ENCODE measurements at places on chromosomes 13 and 19. TPM values are rescaled to one million over a fixed set of nuclear protein-coding genes. Genes with fewer than 3 reads are reported as not detected.

GRCh38 chr13:79585033-79585432 is 104.1 kb downstream of the NDFIP2 start:
- H3K27ac ChIP-seq: no peak overlapping the region
- peaks cover 4% of the 10 kb centered on the region for H3K27me3 ChIP-seq
- no peaks in the 10 kb centered on the region for H3K36me3 ChIP-seq
- no peaks in the 10 kb centered on the region for H3K4me1 ChIP-seq
- no peak overlapping the region for H3K4me3 ChIP-seq

DNA sequence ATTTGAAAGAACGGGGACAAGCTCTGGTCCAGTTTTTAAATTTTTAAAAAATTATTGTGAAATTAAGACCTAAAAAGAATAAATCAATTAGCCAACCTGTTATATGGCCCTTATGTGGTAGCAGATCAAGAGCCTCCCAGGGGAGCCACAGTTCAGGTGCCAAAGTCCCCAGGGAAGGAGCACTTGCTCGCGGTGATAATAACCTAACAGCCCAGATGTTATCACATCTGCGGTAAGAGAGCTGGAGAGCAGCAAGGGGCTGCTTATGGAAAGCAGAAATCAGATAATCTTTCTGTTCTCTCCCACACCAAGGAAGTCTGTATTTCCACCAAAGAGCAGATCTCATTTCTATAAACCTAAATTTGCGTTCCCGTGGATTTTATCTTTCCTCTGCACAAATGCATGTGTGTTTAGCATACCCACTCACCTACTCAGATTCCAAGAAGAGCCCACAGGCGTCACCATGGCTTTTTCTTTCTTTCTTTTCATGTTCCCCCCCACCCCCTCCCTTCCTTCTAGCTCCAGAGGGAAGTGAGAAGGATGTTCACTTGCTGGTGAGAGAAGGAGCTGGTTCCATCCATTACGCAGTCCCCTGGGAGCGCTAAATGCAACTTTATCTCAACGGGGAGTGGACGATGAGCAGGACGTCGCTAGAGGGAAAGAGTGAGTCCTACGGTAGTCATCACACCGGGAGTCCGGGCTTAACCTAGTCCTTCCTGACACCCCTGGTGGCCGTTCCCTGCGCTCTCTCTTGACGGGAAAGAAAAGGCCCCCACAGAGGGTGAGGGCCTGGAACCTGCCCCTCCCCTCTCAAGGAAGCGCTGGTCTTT is 1.6 kb upstream of the POU4F1 start:
- peaks cover 87% of the 10 kb centered on the region for H3K27me3 ChIP-seq
- no peak for DNase-seq
- H3K4me1 ChIP-seq: peaks cover 28% of the 10 kb centered on the region
- H3K27ac ChIP-seq: no peak overlapping the region

DNA sequence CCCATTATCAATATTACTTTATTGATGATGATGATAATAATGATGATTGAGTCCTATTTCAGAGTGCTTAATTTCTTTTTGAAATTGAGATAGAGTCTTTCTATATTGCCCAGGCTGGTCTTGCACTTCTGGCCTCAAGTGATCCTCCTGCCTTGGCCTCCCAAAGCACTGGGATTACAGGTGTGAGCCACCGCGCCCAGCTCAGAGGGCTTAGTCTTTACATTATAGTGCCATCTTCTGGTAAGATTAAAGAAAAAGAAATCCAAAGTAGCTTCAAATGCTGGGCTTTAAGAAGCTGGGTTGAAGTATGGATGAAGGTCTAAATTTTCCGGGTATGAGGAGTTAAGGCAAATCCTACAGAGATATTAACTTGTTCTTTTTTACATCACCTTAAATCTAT is 3.4 kb upstream of the ZNF333 start:
- H3K27ac ChIP-seq: no peak overlapping the region
- peaks cover 6% of the 10 kb centered on the region for H3K27me3 ChIP-seq
- H3K4me1 ChIP-seq: peaks cover 9% of the 10 kb centered on the region
- no peaks in the 10 kb centered on the region for H3K36me3 ChIP-seq
- DNase-seq: no peak
- H3K4me3 ChIP-seq: no peak overlapping the region

GRCh38 chr19:3108775-3109174 is 14.6 kb downstream of the GNA11 start:
- peaks cover 10% of the 10 kb centered on the region for H3K4me1 ChIP-seq
- no peaks in the 10 kb centered on the region for H3K36me3 ChIP-seq
- no peak overlapping the region for H3K4me3 ChIP-seq

DNA sequence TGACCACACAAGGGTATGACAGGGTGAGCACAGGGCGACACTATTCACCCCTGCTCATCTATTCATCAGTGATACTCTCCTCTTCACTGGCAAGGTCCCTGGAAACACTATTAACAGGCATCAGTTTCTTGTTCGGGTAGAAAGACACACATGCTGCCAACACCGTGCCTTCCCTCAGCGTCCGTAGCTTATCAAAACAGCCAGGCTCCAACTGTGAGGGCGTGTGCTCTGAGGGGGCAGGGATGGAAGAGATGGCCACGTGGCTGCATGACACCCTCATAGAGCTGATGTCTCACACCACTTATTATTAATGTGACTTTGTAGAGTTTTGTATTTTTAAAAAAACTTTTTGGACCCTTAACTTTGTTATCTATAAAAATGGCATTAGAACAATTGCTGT is 160.3 kb downstream of the ITGBL1 start:
- H3K27me3 ChIP-seq: peaks cover 8% of the 10 kb centered on the region
- no peak overlapping the region for H3K4me3 ChIP-seq
- no peaks in the 10 kb centered on the region for H3K4me1 ChIP-seq
- H3K36me3 ChIP-seq: no peaks in the 10 kb centered on the region

DNA sequence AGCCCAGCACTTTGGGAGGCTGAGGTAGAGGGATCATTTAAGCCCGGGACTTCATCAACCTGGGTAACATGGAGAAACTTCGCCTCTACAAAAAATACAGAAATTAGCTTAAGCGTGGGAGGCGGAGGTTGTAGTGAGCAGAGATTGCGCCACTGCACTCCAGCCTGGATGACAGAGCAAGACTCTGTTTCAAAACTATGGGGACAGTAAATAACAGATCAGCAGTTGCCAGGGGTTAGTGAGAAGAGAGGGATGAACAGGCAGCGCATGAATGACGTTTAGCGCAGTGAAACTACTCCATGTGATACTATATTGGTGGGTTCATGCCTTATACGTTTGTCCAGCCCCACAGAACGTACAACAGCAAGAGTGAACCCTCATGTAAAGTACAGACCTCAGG is 7.1 kb upstream of the ICAM3 start:
- H3K36me3 ChIP-seq: no peaks in the 10 kb centered on the region
- peak overlapping the region; percentile 24 for H3K27ac ChIP-seq
- H3K4me3 ChIP-seq: no peak overlapping the region
- no peaks in the 10 kb centered on the region for H3K4me1 ChIP-seq
- no peaks in the 10 kb centered on the region for H3K27me3 ChIP-seq
- no peak for DNase-seq

- H3K4me1 ChIP-seq: peaks cover 22% of the 10 kb centered on the region
- no peak overlapping the region for H3K27ac ChIP-seq
- H3K4me3 ChIP-seq: no peak overlapping the region
- H3K27me3 ChIP-seq: no peaks in the 10 kb centered on the region
- H3K36me3 ChIP-seq: peaks cover 8% of the 10 kb centered on the region
Measured at GRCh38 chr19:55681131-55682092, 6.4 kb downstream of the EPN1 start.

DNA sequence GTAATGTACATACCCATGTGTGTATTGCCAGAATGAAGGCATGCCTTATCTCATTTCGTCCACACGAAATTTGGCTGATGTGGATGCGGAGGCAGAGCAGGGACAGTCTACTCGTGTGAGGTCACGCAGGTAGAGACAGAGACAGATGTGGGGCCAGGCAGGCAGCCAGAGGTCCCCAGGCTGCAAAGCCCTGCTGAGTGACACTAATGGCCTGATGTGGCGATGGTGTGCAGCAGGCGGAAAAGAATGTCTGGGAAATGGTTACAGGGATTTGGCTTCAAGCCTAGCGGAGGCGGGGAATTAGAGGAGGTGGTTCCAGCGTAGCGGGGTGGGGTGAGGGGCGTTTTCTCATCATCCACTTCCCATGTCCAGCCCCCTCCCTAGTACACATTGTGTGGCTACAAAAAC is 4.2 kb upstream of the IZUMO2 start:
- H3K4me3 ChIP-seq: no peak overlapping the region
- no peaks in the 10 kb centered on the region for H3K36me3 ChIP-seq
- H3K4me1 ChIP-seq: no peaks in the 10 kb centered on the region
- H3K27ac ChIP-seq: no peak overlapping the region
- no peak for DNase-seq

HIPK4 gene
- 0.11 TPM for total RNA-seq

NCR1 gene
- 0.34 TPM for total RNA-seq

ZNF71 gene
- total RNA-seq: 8.5 TPM

SELENOV gene
- not detected for total RNA-seq

DPF1 gene
- 0.31 TPM for total RNA-seq

Measured in activated naive CD8-positive, alpha-beta T cell treated with anti-CD3 and anti-CD28 coated beads, Interleukin-2, amount 10 ng/mL, durations not matched to agents 7 days and 5 days (primary cell).